Neural crest cell (in vitro differentiated cells): ENCODE measurements at places on chromosomes 16 and 17. TPM values are rescaled to one million over a fixed set of nuclear protein-coding genes. Genes with fewer than 3 reads are reported as not detected.

- DNase-seq: no peak
Observed at GRCh38 chr16:50653633-50654519, 27.2 kb downstream of the SNX20 start.

GRCh38 chr17:8044819-8045810 is 6.3 kb downstream of the ALOX15B start:
- DNase-seq: no peak

GRCh38 chr17:2386400-2387085 is 14.3 kb downstream of the MNT start:
- no peak for DNase-seq

The LPO gene
- total RNA-seq: not detected in 2 replicates

DNA sequence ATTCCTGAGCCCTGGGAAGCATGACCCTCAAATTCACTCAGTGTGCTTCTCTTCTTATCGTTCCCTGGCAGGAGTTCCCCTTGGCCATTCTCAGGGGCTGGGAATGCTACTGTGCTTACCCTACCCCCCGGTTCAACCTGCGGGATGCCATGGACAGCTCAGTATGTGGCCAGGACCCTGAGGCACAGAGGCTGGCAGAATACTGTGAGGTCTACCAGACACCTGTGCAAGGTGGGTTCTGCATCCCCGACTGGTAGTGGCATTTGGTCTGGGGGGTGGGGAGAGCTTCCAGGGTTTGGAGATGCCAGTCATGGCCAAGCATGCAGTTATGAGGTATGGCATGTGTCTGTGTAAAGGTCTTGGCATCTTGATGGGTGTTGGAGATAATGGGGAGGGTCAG is 39.4 kb downstream of the WSCD1 start:
- DNase-seq: no peak

DNA sequence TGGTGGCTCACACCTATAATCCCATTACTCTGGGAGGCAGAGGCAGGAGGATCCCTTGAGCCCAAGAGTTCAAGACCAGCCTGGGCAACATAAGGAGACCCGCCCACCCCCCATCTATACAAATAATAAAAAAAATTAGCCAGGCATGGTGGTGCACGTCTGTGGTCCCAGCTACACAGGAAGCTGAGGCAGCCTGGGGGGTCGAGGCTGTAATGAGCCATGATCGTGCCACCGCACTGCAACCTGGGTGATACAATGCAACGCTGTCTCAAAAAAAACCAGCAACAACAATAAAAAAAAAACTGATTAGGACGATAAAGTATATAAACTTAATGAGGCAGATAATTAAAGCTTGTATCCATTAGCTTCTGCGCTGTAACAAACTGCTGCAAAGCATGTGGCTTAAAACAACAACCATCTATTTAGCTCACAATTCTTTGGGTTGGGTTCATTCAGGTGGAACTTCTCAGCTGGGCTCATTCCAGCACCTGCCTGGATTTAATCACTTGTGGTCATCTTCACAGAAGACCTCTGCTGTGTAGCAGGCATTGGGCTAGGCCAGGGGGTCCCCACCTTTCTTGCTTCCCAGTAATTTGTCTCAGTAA is 45.8 kb downstream of the LCMT1 start:
- no peak for DNase-seq

GRCh38 chr17:80984749-80985148 is 6.9 kb upstream of the CHMP6 start:
- no peak for DNase-seq

GRCh38 chr17:43846963-43847371 is at the start of gene CD300LG:
Gene CD300LG (plus strand): TSS chr17:43847176. CDS start chr17:43847217, 41 bp downstream.
- DNase-seq: no peak

The LRRC46 gene
- total RNA-seq: 0.84 and 1.4 TPM in 2 replicates

DNA sequence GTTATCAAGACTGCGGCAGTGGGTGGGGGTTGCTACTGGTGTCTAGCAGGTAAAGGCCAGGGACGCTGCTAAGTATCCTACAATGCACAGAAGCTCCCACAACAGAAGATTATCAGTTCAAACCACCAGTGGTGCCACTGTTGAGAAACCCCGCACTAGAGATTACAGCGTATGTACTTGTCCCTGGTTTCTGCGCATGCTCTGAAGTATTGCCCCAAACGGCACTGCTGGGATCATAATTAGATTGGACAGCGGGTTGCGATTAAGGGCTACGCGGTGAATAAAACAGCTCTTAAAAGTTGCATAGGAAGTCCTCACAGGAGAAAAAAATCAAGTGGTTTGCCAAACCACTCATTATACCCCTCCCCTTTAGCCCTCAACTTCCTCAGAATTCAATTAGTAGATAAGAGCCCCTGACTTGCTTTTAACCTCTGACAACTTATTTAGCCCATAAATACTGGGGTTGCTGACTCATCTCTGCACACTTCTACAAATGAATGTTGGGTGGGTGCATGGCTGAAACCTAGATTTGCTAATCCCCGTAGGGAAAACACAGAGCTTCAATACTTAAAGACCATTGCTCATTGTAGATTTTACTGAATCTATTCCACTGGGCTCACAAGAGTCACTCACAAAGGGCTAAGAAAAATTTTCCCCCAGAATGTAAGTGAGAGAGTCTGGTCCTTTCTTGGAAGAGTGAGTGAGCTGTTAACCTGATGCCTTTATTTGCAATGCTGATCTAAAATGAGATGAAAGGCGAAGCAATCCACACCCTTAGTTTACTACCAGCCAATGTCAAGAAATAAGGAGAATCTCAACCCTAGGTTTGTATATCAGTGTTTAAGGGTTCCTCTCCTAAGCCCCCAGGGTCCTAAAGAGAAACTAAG is 91.8 kb downstream of the RGS9 start:
- DNase-seq: no peak

DNA sequence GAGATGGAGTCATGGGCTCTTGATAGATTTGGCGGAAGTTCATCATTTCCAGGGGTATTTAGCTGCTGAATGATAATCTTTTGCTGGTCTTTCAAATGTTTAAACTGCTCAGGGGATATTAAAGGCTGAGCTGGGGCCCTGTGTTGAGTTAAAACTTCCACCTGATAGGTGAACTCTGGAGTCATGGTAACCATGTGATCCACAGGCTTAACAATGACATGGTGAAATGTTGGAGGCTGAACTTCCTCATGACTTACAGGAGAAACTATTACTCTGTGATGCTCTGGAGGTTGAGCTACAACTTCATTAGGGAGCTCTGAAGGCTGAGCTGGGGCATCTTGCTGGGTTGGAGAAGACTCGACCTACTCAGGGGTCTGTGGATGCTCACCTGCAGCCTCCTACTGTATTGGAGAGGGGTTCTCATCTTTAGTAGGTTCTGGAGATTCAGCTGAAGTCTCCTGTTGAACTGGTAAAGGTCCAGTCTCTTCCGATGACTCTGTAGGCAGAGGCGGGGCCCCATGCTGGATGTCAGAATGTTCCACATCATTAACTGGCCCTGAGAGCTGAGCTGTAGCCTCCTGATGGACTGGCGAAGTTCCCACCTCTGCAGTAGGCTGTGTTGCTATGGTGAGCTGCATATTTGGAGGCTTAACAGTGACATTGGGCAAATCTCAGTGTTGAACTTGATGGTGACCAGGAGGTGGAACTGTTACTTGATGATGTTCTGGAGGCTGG is 24.2 kb downstream of the RDM1 start:
- DNase-seq: no peak

GRCh38 chr17:65041518-65041917 is 15.0 kb downstream of the GNA13 start:
- DNase-seq: no peak

- no peak for DNase-seq
Observed at GRCh38 chr17:76252040-76252954, 12.0 kb upstream of the RNF157 start.

The HOXB4 gene
- total RNA-seq: 4.4 and 5.0 TPM in 2 replicates

The LRRC36 gene
- 0.21 TPM in 1 of 2 replicates, not detected in the other for total RNA-seq

The SMIM22 gene
- not detected in 2 replicates for total RNA-seq

DNA sequence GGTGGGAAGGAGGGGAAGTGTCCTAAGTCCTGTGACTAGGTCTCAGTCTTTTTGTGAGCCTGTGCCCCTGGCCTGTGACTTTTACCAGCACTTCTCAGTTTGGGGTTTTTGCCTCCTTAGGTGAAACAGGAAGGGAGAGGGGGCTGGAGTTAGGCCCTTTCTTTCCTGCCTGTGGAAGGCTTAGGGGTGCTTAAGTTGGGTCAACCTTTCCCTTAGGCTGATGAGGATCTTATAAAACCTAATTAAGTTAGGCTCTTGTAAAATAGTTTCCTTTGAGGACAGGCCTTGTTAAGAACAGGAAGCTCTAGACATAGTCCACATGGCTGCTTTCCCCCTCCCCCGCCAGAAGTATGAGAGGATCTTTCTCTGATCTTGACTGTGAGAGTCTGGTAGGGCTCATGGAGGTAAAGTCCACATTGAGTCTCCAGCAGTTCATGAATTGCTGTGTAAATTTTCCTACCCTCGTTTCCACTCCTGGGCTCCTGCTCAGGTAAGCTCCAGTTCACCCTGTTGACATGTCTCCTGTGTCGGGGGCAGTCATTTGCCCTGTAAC is 17.0 kb upstream of the DNASE1 start:
- DNase-seq: no peak

- DNase-seq: no peak
Observed at GRCh38 chr16:55667753-55668152, 12.0 kb downstream of the SLC6A2 start.

The TOX3 gene
- total RNA-seq: 37.5 and 39.2 TPM in 2 replicates

DNA sequence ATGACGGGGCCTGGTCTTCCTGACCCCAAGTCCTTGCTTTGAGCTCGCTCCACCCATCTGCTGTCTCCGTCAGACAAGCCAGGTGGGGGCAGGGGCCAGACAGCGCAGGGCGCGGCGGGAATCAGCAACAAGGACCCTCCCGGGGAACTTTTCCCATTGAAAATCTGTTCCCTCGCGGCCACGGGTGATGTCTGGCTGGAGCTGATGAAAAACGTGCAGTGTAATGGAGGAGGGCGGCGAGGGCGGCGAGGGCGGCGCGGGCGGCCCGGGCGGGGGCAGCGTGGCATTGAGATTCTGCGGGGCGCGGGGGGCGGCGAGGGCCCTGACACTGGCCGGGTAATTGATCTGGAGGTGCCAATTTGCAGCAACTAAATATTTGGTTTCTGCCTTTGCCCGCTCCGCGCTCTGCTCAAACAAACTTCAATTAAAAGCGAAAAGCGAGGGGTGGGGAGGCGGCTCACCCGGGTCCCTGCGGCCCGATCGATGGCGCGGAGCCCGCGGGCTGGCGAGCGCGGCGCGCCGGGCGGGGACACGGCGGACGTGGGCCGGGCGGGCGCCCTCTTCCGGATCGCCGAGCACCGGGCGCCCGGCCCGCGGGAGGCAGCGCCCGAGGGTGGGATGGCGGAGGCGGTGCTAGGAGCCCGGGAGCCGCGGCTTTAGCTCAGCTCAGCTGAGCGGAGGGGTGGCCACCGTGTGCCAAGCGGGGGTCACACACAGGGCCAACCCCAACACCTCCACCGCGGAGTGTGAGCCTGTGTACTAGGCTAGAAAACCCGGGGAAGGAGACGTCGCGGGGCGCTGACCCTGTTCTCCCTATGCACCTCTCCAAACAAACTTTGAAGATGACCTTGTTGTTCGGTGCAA is 32.4 kb downstream of the DCAKD start:
- DNase-seq: peak; percentile 26

DNA sequence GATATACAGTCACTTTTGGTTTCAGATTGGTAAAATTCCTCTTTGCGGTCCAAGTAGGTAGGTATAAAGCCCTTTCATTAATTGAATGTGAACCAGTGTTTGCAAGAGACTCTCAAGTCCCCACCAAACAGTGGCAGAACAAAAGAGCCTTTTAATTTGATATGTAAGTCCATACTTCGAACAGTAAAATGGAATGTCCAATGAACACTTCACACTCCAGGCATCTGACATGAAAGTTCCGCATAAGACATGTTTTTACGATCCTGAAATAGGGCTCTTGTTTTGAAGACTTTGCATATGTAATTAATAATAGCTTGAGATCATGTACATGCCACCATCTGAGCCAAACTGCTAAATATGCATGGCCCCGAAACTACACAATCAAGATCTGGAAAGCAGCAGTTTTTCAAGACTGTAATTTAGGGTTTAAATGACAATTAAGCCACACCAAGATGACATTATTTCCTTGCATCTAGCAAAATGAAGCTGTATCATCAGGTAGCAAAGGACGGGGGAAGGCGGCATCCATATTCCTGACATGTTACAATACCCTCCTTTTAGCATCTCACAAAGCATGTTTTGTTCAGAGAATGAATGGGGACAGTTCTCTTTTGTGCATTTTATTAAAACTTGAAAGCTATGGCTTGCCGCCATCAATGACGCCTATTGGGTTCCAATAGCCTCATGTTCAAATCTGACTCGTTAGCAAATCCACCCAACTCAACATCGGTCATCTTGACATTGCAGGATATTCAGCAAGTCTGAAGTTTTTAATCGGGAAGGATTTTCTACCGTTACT is 39.4 kb downstream of the LITAF start:
- DNase-seq: no peak

DNA sequence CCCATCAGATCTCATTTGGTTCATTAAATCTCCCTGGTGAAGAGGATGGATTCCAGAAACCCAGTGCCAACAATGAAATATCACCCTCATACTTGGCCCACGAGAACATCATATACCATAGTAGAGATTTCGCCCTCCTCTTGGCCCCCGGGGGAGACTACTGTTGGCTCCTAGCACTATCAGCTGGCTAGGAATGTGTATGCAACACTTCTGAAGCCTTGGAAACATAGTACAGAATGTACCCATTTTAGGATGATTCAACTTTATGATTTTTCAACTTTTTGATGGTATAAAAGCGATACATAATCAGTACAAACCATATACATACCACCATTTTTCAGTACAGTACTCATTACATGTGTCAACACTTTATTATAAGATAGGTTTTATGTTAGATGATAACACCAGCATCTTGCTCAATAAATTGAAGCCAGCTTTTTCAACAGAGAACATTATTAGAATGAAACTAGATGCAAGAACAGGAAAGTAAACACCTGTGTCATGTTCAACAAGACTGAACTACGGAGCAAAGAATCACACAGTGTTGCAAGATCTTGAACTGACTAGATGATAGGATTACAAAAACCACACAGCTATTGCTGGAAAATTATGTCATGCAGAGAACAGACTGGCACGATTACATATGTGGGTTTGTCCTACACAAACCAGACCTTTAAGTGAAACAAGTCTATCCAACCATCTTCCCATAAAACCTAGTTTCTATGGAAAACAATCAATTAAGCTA is 17.2 kb downstream of the RSL1D1 start:
- DNase-seq: no peak

DNA sequence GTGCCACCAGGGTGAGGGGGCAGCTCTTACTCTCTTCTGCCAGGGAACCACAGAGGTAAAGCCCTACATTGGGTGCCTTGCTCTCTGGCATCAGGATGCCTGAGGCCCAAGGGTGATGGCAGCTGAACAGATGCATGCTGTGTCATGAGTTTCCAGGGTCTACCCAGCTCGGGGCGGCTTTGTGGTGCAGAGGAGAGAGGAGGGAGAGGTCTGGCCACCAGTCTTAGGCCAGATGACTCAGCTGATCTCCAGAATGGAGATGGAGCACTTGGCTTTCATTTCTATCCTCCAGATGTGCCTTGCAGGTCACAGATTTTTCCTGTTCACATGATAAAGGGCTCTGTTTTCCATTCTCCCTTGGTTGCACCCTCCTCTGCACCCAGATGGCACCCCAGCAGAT is 23.6 kb upstream of the USP22 start:
- no peak for DNase-seq

The EPX gene
- total RNA-seq: not detected in 2 replicates
